ENCODE measurements at places on chromosomes 2 and 18.

GRCh38 chr2:95073856-95074662 is 47.5 kb downstream of the MRPS5 start:
- no peak for DNase-seq

GRCh38 chr2:227451655-227451992 is 20.3 kb upstream of the AGFG1 start:
- DNase-seq: no peak

- DNase-seq: no peak
These were observed 79.3 kb downstream of the CLHC1 start for GRCh38 chr2:55152475-55153412.

- DNase-seq: no peak
These were observed 234.5 kb downstream of the MTX2 start for GRCh38 chr2:176503776-176504175.

DNA sequence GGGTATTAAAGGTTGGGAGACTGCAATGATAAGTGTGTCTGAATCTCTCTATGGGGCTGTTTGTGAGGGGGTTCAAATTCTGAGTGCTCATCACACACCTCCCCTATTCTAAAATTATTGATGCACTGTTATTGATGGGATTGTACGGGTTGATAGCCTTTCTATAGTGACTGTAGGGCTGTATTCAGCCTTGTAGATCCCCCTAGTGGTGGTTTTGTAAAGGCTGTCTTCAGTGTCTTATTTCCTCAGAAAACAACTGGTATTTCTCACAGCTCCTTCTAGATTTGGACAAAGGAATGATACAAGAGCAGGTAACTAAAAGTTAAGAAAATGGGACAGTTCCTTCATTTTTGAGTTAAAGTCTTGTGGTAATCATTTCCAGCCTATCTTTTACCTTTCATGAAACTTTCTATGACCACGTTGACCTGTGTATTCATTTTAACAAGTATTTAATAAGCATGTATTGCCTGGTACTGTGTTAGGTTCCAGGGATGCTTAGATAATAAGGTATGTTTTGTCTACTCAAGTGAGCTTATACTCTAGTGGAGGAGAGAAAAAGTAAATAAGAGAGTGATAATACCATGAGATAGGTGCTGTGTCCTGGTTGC is 21.2 kb downstream of the SMAD4 start:
- no peak for DNase-seq

DNA sequence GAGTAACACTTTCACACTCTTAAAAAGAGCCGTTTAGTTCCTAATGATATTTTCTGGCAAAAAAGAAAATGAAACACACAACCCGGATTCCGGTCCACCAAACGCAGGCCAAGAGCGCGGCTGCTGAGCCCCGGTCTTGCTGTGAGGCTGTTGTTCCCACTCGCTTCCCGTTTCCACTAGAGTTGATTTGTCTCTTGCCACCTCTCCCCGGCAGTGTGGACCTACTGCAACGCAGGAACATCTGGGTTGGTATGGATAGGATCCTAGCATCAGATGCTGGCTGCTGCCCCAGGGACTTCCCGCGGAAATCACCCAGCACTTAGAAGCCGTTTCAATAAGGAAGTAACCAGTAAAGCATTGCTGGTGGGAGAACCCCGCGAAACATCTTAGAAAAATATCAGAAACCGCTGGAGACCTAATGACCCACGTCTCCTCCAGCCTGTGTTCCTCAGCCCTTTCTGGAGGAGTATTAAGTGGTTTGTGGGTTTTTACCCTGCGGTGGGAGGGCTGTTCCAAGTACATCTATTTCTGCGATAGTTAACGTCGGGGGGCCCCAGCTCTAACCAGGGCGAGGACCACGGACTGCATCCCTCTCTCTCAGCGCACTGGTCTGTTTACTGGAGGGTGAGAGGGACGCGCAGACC is 939 bp downstream of the DOCK10 start:
- peak; percentile 42 for DNase-seq

DNA sequence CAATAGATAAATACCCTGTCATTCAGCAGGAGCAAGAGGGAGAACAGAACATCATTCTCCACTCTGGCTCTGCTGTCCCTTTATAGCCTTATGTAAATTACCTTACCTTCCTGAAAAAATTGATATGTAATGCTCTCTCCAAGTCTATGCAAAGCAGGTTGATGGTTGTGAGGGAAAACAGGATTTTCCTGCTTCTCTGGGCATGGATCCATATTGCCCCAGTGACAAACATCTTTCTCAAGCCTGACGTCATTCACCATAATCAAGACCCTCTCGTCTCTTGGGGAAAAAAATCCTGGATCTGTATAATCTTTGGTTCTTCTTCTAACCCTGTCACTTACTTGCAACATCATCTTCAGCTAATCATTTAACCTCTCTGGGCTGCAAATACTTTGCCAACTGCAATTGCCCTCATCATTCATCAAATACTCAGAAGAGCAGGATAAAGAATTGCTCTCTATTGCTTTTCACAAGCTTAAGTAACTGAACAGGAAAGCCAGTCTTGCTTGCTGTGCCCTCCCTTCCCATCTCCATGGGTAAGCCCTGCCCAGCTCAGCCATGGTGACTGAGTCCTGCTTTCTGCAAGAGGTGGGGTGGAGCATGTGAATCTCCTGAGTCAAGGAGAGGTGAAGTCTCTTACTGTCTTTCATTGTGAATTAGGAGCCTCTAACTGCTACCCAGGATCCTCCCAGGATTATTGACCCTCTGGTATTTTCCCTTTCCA is 123.7 kb upstream of the KLF7 start:
- no peak for DNase-seq

DNA sequence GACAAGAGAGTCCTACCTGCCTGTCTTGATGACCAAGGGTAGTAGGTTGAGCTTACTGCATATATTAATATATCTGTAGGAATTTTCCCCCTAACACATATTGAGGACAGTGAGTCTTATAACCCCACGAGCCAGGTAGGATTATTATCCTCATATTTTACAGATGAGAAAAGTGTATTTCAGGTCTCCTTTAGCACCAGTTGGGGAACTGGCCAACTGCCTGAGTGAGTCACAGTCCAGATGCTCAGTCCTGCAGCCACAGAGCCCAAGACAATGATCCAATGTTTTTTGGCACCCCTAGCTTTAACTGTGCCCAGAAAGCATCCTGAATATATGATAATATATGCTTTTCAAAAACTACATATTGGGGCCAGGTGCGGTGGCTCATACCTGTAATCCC is 30.8 kb upstream of the GLS start:
- DNase-seq: no peak

- DNase-seq: no peak
These were observed 10.3 kb upstream of the ATOH8 start for GRCh38 chr2:85743304-85743978.

DNA sequence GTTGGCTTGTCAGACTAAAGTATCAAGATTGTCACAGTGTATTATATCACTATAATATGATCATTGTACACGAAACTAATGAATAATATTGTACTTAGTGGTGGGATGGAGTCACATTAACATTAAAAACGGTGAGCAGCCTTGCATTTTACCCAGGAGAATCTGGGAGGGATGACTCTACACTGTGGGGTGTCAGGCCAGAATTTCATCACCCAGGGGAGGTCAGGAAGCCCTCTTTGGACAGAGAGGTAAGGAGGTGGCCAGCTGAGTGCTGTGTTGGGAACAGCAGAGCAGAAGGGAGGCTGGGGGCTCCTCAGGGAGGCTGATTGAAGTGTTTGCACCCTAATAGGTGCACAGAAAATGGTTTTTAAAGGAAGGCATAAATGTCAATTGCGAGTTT is 33.0 kb downstream of the CDCA7 start:
- DNase-seq: no peak

DNA sequence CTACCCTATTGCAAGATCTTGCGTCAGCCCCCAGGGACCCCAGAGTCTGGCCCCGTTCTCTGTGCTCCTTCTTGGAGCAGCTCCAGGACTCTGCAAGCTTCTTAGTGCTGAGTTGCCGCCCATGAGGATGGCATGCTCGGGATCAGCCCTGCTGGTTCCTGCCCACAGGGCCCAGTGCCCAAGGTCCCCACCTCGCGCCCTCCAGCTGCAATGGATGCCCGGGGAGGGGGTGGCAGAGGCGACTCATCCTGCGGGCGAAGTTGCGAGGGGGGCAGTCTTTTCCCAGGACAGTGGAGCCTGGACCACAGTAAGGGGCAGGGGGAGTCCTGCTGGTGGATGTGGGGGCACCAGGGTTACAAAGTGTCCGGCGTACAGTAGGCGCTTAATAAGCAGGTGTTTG is 261.9 kb downstream of the BCL2 start:
- DNase-seq: no peak
